ENCODE measurements at places on chromosomes 16 and 17.

GRCh38 chr17:5975661-5976060 is 94.5 kb upstream of the WSCD1 start:
- DNase-seq: no peak

DNA sequence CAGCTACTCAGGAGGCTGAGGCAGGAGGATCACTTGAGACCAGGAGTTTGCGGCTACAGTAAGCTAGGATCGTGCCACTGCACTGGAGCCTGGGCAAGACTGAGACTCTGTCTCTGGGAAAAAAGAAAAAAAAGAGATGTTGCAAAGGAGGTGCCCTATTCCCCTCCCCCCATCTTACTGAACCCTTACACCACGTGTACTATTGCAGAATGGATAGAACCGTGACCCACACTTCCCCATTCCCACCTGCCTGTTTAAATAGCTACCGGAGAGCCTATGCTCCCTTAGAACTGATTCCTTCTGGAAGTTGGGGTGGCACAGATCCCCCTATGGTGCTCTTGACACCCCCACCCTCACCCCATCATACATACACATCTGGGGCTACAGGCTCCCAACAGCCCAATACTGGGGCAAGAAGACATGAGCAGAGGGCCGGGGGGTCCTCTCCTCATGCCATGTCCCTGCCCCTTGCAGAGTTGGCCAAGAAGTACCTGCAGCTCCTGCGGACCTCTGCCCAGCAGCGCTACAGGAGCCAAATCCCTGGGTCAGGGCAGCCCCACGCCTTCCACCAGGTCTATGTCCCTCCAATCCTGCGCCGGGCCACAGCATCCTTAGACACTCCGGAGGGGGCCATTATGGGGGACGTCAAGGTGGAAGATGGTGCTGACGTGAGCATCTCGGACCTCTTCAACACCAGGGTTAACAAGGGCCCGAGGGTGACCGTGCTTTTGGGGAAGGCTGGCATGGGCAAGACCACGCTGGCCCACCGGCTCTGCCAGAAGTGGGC is 35.7 kb downstream of the NLRC5 start:
- DNase-seq: no peak

DNA sequence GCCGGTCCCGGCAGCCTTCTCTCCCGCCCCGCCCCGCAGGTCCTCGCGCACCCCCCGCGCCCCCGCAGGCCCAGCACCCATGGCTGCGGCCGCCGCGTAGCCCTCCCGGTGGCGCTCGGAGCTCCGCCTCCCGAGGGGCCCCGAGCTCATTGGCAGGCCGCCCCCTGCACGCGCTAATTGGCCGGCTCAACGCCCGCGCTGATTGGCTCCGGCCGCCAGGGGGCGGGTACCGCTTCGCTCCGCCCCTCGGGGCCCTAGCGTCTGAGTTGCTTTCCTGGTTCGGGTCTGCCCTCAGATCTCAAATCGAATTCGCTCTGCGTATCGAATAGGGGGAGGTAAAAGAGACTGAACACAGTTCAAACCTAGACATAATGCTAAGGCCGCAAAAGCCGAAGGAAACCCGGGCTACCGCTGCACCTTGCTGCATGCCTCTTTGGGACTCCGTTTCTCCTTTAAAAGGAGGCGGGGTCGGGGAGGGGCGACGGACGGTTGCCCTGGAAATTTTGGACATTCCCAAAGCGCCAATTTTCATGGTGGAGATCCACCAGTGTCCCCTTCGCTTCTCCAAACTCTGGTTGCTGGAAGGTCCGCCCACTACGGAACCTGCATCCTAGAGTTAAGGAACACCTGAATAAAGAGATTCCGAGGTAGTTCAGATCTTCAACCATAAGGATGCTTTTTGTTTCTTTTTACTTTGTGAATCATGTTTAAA is at the start of gene DEXI:
DEXI (minus strand) TSS at position 117 of the 712 bp plus-strand sequence. CDS start 463 bp downstream, outside the sequence.
- peak; percentile 87 for DNase-seq

- DNase-seq: no peak
Measured at GRCh38 chr16:78478267-78478861, 378.9 kb downstream of the WWOX start.

- DNase-seq: no peak
Measured at GRCh38 chr17:49218941-49219913, 8.7 kb downstream of the ABI3 start.

GRCh38 chr17:65852911-65853310 is 291.5 kb upstream of the AXIN2 start:
- no peak for DNase-seq

DNA sequence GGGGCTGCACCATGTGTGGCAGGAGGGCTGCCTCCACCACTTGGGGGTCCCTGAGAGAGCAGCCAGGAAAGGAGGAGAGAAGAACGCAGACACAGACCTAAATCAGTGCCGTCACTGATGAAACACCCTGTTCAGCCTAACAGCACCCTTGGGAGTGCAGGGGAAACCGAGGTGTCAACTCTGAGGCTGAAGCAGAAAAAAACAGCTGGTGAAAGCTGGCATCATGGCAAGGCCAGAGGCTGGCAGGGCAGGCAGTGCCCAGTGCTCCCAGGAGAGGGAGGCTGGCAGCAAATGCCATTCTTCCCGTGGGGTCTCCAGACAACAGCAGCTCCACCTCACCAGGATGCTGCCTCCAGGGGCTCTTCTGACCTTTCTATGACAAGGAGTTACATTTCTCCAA is 23.1 kb downstream of the SPHK1 start:
- DNase-seq: no peak

- DNase-seq: no peak
Measured at GRCh38 chr16:49604602-49605001, 231.0 kb downstream of the C16orf78 start.

GRCh38 chr16:52573365-52574299 is 26.7 kb upstream of the TOX3 start:
- DNase-seq: no peak

DNA sequence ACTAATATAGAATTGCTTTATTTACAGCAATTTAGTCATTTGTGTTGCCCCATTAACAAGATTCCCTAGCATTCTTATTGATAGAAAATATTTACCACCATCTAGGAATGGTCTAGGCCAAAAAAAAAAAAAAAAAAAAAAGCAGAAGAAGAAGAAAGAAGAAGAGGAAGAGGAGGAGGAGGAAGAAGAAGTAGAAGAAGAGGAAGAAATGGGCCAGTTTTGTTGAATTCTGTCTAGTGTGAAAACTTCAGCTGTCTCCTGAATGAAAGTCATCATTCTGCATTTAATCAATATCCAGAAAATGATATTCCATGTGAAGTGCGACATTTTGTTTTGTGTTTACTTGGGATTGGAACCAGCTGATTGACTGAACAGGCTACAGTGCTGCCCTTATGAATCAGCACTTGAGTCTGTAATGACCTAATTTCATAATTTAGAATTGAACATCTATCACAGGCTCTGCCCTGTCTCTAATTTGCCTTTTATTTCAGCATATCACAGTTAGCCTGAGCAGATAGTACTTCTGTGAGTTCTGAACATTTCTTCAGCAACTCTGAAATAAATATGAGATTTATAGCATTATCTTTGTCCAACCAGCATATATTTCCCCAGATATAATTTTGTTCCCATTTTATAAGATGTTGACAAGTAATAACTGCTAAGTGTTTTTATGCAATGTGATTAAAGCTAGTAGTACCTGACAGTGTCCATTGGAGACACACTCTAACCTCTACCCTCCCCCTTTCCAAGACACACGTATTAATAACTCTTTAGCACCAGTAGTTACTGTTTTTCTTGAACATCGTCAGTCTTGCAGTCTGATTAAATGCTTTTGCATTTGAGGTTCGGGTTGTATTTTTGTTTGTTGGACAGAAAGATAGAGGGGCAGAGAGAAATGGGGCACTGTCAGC is 5.9 kb downstream of the ANKFN1 start:
- DNase-seq: no peak

GRCh38 chr16:56259425-56259779 is 68.1 kb downstream of the GNAO1 start:
- DNase-seq: no peak

DNA sequence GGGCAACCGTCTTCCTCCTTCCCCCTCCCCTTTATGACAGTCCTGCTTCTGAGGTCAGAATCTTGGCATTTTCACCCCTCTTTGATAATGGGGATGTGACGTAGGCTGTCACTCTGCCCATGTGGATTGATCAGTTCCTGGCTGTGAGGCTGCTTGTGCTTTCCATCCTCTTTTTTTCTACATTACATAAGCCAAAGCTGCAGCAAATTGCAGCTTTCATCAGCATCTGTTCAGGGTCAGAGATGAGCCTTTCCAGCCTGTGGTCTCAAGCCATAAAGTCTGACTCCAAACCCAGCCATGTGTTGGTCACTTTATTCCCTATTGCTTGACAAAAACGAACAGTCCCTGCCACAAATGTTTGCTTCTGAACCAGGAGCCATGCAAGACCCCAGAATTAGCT is 535.1 kb downstream of the CDH11 start:
- DNase-seq: no peak

DNA sequence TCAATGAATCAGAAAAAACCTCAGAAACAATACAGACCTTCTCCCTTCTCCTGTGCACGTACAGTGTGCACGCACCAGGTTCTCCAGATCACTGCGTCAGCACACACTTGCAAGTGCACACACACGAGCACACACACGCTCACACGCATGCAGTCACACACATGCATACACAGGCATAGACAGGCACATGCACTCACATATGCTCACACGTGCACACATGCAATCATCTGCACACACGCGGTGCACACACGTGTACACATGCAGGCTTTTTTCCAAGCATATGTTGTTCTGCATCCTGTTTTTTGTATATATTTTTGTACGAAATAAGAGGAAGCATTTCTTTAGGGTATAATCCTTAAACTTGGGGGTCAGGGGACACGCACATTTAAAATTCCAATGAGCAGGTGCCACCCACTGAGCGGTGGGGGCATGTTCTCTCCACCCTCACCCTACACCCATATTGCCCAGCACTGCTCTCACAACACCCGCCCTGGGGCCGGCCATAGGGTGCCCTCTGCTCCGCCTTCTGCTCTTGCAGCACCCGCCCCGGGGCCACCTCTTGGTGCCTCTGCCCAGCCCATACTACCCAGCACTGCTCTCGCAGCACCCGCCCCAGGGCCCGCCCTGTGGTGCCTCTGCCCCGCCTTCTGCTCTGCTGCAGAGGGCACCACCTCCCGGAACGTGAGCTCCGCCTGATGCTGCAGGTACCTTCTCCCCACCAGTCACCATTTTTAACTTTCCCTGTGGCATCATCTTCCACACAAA is 20.9 kb downstream of the KLHDC4 start:
- DNase-seq: no peak

GRCh38 chr16:70676675-70677498 is 9.0 kb downstream of the MTSS2 start:
- DNase-seq: no peak

DNA sequence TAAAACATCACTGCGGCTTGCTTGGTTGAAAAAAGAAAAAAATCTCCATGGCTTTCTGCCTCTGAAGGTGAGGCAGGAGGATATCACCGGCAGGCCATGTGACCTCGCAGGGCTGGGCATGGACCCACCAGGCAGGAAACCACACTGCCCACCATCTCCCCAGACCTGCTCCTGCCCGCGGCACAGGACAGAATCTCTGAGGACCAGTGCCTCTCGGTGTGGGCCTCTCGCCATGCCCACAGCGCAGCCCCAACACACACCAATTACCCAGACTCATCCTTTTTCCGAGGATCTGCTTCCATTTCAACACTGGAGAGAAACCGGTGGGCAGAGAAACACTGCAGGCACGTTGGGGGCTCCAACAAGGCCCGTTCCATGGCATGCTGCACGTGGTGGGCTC is 16.2 kb downstream of the DNASE1 start:
- no peak for DNase-seq

GRCh38 chr17:80212109-80212508 is 8.0 kb downstream of the SGSH start:
- no peak for DNase-seq

GRCh38 chr17:71580220-71580619 is 540.6 kb upstream of the SOX9 start:
- DNase-seq: no peak

- DNase-seq: no peak
Measured at GRCh38 chr16:27862953-27863352, 200.6 kb downstream of the GSG1L start.

- no peak for DNase-seq
Measured at GRCh38 chr16:29126057-29126494, 141.2 kb downstream of the LAT start.

GRCh38 chr16:54140057-54140787 is 146.4 kb downstream of the IRX3 start:
- DNase-seq: no peak

DNA sequence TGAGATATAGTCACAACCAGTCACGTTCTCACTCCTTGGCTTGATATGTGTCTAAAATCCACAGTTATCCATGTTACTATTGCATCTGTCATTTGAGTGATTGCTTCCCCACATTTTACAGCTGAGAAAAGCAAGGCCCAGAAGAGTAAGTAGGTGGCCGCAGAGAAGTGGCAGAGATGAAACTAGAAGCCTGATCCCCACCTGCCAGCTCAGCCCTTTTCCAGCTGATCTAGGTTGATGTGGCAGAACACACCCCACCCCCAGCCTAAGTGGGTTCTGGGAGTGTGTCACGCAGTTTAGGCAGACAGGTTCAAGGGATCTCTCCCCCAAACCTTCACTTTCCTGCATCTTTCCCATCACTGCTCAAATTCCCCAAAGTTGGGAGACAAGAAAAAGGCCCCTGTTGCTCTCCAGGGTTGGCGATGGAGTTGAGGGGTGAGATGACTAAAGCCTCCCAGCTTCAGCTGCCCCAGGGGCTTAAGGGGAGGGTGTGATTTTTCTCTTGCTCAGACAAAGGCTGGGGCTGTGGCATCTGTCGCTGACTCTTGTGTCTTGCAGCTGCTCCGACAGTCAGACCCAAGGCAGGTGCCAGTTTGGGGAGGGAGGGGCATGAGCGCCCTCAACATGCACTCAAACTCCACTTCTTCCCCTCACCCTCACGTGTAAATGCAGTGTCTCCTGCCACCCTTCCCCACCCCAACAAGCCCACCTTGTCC is 48.9 kb upstream of the LHX1 start:
- no peak for DNase-seq

- DNase-seq: no peak
Measured at GRCh38 chr16:2954656-2955381, 9.3 kb upstream of the KREMEN2 start.

GRCh38 chr16:67258161-67258835 is 9.5 kb downstream of the SLC9A5 start:
- DNase-seq: no peak

DNA sequence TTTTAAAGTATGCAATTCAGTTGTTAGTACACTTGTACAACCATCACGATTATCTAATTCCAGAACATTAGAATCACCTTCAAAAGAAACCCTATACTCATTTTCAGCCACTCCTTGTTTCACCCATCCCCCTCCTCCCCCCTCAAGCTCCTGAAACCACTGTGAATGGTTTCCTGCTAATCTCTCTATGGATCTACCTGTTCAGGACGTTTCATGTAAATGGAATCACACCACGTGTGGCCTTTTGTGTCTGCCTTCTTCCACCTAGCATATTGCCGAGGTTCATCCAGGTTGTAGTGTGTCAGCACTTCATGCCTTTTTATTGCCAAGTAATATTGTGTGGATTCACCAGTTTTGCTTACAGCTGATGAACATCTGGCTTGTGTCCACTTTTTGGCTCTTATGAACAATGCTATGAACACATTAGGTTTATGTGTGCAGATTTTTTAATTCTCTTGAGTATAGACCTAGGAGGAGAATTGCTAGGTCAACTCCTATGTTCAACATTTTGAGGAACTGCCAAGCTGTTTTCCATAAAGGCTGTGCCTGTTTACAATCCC is 17.8 kb downstream of the EIF4A3 start:
- no peak for DNase-seq

- DNase-seq: peak; percentile 35
Measured at GRCh38 chr16:88857728-88858339, 907 bp downstream of the TRAPPC2L start.

GRCh38 chr17:57601143-57601735 is 143.9 kb downstream of the CCDC182 start:
- DNase-seq: no peak

GRCh38 chr17:30950669-30951399 is 20.0 kb upstream of the RNF135 start:
- DNase-seq: peak; percentile 14

Measured in hippocampal formation (tissue), 2 donors.